ENCODE measurements at places on chromosomes 12 and 14. TPM values are rescaled to one million over a fixed set of nuclear protein-coding genes. Genes with fewer than 3 reads are reported as not detected.

- DNase-seq = no peak
- peak overlapping the region; percentile 82 for H3K27ac ChIP-seq
- peaks cover 29% of the 10 kb centered on the region for H3K36me3 ChIP-seq
Observed at GRCh38 chr14:74713395-74713735, 421 bp downstream of the FCF1 start.

GRCh38 chr12:99976762-99977161, 8.0 kb downstream of the ANKS1B start:
- H3K27me3 ChIP-seq = no peaks in the 10 kb centered on the region
- H3K4me1 ChIP-seq = no peaks in the 10 kb centered on the region
- no peak for DNase-seq
- H3K36me3 ChIP-seq = no peaks in the 10 kb centered on the region

ENDOU gene
- total RNA-seq = not detected

LRRIQ1 gene
- not detected for total RNA-seq

DNA sequence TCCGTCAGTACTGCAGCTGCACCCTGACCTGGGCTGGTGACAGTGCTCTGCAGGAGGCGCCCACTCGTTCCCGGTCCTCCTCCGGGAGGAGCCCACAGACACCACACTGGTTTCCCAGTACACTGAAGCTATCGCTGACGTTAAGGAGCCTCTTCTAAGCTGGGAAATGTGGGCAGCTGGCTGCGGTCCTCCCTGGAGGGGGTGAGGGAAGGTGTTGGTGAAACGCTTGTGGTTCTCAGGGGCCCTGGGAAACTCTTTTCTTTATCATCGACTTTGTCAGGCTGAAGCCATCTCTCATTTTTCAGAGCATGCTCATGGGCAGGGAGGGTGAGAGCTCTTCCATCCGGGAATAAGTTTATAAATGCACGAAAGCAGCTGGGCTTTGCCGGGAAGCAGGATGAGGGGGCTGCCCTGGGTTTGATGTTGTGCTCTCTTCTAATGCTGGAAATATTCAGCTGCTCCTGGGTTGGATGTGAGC, 176.0 kb downstream of the CHST11 start:
- H3K27ac ChIP-seq = no peak overlapping the region
- H3K4me3 ChIP-seq = no peak overlapping the region
- DNase-seq = no peak
- H3K36me3 ChIP-seq = peaks cover 11% of the 10 kb centered on the region
- H3K27me3 ChIP-seq = no peaks in the 10 kb centered on the region

GRCh38 chr12:3990501-3991280, 117.5 kb upstream of the PARP11 start:
- H3K27ac ChIP-seq = no peak overlapping the region
- H3K36me3 ChIP-seq = no peaks in the 10 kb centered on the region
- no peak for DNase-seq
- no peaks in the 10 kb centered on the region for H3K27me3 ChIP-seq
- no peak overlapping the region for H3K4me3 ChIP-seq

GSG1 gene
- total RNA-seq = not detected

MYL2 gene
- not detected for total RNA-seq

GRCh38 chr12:46185686-46186085, 83.2 kb downstream of the SLC38A1 start:
- H3K4me3 ChIP-seq = no peak overlapping the region
- no peak overlapping the region for H3K27ac ChIP-seq
- no peaks in the 10 kb centered on the region for H3K4me1 ChIP-seq
- DNase-seq = no peak

PLXNC1 gene
- total RNA-seq = 0.42 TPM

STXBP6 gene
- total RNA-seq = 0.54 TPM

- no peak for DNase-seq
- H3K4me3 ChIP-seq = no peak overlapping the region
- H3K36me3 ChIP-seq = no peaks in the 10 kb centered on the region
- no peak overlapping the region for H3K27ac ChIP-seq
Observed at GRCh38 chr12:91551927-91552326, 369.3 kb upstream of the DCN start.

GRCh38 chr12:109872-110271, 43.3 kb downstream of the IQSEC3 start:
- no peaks in the 10 kb centered on the region for H3K27me3 ChIP-seq
- peak overlapping the region; percentile 45 for H3K27ac ChIP-seq
- peaks cover 13% of the 10 kb centered on the region for H3K4me1 ChIP-seq
- H3K4me3 ChIP-seq = no peak overlapping the region

NINJ2 gene
- total RNA-seq = 2.6 TPM

DNA sequence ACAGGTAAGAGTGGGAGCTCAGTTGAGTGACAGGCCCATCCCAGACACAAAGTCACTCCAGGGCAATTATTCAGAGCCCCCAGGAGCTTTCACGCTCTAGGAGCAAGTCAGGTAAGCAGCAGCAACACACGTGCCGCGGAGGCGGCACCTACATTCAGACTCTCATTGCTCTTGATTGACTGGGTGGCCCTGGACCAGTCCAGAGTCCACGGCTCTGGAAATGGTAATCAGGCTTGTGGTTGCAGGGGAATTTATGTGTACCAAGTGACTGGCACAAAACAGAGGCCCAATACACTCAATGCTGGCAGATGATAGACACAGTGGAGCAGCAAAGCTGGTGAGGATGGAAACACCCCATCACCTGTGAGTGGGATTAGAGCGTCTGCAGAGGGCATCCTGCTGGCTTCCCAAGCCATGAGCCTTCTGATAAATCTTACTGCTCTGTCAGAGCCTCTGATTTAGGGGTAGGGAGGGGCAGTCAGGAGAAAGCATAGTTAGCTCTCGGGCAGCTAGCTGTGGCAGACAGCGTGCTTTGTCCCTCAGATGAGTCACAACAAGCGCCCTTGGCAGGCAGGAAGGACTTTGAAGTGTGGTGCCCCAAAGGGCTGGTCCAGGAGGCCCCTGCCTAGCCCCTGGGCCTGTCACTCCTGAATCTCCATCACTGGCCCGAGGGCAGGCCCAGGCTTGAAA, 344.7 kb downstream of the CACNA1C start:
- no peaks in the 10 kb centered on the region for H3K27me3 ChIP-seq
- no peaks in the 10 kb centered on the region for H3K4me1 ChIP-seq
- H3K4me3 ChIP-seq = no peak overlapping the region
- no peaks in the 10 kb centered on the region for H3K36me3 ChIP-seq
- DNase-seq = no peak

VPS29 gene
- 117 TPM for total RNA-seq

SALL2 gene
- total RNA-seq = 25.9 TPM

DNA sequence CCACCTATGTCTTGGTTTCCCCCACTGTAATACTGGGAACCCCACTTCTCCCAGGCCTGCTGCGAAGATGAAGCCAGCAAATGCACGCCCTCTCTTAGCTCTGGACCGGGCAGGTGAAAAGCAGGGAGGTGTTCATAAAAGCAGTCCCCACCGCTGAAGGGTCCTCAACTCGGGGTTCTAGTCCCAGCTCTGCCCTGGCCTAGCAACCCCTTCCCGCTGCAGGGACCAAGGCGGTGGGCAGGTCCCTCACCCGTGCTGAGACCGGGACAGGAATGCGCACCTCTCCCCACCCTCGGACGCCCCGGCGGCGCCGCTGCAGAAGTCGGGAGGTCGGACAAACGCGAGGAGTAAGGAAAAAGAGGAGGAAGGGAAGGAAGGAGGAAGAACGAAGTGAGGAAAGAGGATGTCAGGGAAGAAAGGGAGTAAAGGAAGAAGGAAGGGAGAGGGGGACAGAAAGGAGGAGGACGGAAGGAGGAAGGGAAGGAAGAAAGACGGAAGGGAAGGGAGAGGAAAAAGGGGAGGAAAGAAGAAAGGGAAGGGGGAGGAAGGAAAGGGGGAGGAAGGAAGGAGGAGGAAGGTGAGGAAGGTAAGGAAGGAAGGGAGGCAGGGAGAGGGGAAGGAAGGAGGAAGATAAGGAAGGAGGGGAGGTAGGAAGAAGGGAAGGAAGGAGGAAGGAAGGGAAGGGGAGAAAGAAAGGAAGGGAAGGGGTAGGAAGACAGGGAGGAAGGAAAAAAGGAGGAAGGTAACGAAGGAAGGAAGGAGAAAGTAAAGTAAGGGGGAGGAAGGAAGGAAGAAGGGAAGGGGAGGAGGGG, 701 bp downstream of the SPRING1 start:
- H3K27ac ChIP-seq = peak overlapping the region; percentile 62
- peaks cover 16% of the 10 kb centered on the region for H3K36me3 ChIP-seq
- H3K27me3 ChIP-seq = peaks cover 30% of the 10 kb centered on the region

GRCh38 chr12:78143717-78144116, 313.0 kb downstream of the NAV3 start:
- H3K4me1 ChIP-seq = no peaks in the 10 kb centered on the region
- no peak overlapping the region for H3K4me3 ChIP-seq
- H3K27ac ChIP-seq = no peak overlapping the region
- no peaks in the 10 kb centered on the region for H3K36me3 ChIP-seq

DNA sequence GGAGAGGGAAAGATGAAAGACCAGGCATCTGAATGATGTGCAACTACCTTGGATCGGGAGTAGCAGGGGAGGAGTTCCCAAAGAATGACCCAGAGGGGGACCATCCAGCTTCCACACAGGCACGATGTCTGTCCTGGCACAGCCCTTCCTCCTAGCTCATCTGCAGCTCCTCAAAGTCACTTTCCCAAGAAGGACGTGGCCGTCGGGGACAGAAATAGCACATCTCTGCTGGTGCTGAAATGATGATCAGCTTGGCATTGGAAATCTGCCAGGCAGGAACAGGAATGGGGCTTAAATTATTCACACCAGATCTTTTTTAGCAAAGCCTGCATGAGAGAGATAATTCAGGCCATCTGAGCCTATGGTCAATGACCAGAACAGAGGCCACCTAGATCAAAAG, 41.7 kb downstream of the TSPAN11 start:
- H3K27me3 ChIP-seq = peaks cover 77% of the 10 kb centered on the region
- H3K4me3 ChIP-seq = no peak overlapping the region
- no peak overlapping the region for H3K27ac ChIP-seq
- H3K4me1 ChIP-seq = no peaks in the 10 kb centered on the region

GRCh38 chr14:96519970-96520369, 17.8 kb downstream of the PAPOLA start:
- peaks cover 39% of the 10 kb centered on the region for H3K36me3 ChIP-seq
- no peaks in the 10 kb centered on the region for H3K27me3 ChIP-seq
- H3K27ac ChIP-seq = no peak overlapping the region
- no peaks in the 10 kb centered on the region for H3K4me1 ChIP-seq

- H3K27ac ChIP-seq = no peak overlapping the region
- DNase-seq = no peak
- no peaks in the 10 kb centered on the region for H3K36me3 ChIP-seq
- no peaks in the 10 kb centered on the region for H3K27me3 ChIP-seq
Observed at GRCh38 chr12:26452511-26452910, 257.1 kb downstream of the SSPN start.

GRCh38 chr12:65940744-65941143, 116.5 kb downstream of the HMGA2 start:
- no peaks in the 10 kb centered on the region for H3K36me3 ChIP-seq
- H3K27ac ChIP-seq = no peak overlapping the region
- H3K4me1 ChIP-seq = no peaks in the 10 kb centered on the region

- DNase-seq = no peak
- no peak overlapping the region for H3K4me3 ChIP-seq
- peaks cover 11% of the 10 kb centered on the region for H3K27me3 ChIP-seq
- H3K36me3 ChIP-seq = no peaks in the 10 kb centered on the region
- no peak overlapping the region for H3K27ac ChIP-seq
Observed at GRCh38 chr12:96198965-96199364, 4.8 kb downstream of the ELK3 start.

- DNase-seq = no peak
- peaks cover 5% of the 10 kb centered on the region for H3K36me3 ChIP-seq
- H3K4me1 ChIP-seq = peaks cover 5% of the 10 kb centered on the region
- no peak overlapping the region for H3K27ac ChIP-seq
- H3K27me3 ChIP-seq = no peaks in the 10 kb centered on the region
- no peak overlapping the region for H3K4me3 ChIP-seq
Observed at GRCh38 chr12:102461501-102461900, 18.9 kb downstream of the IGF1 start.

DNA sequence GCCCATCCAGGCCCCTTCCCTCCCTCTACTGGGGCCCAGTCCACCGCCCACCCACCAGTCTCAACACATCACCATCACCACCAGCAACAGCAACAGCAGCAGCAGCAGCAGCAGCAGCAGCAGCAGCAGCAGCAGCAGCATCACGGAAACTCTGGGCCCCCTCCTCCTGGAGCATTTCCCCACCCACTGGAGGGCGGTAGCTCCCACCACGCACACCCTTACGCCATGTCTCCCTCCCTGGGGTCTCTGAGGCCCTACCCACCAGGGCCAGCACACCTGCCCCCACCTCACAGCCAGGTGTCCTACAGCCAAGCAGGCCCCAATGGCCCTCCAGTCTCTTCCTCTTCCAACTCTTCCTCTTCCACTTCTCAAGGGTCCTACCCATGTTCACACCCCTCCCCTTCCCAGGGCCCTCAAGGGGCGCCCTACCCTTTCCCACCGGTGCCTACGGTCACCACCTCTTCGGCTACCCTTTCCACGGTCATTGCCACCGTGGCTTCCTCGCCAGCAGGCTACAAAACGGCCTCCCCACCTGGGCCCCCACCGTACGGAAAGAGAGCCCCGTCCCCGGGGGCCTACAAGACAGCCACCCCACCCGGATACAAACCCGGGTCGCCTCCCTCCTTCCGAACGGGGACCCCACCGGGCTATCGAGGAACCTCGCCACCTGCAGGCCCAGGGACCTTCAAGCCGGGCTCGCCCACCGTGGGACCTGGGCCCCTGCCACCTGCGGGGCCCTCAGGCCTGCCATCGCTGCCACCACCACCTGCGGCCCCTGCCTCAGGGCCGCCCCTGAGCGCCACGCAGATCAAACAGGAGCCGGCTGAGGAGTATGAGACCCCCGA, 6.8 kb upstream of the RNU7-1 start:
- H3K4me3 ChIP-seq = peak overlapping the region; percentile 44
- no peak for DNase-seq
- peaks cover 78% of the 10 kb centered on the region for H3K36me3 ChIP-seq
- peak overlapping the region; percentile 92 for H3K27ac ChIP-seq

R3HDM2 gene
- 15.5 TPM for total RNA-seq

RNF212B gene
- total RNA-seq = not detected

DNA sequence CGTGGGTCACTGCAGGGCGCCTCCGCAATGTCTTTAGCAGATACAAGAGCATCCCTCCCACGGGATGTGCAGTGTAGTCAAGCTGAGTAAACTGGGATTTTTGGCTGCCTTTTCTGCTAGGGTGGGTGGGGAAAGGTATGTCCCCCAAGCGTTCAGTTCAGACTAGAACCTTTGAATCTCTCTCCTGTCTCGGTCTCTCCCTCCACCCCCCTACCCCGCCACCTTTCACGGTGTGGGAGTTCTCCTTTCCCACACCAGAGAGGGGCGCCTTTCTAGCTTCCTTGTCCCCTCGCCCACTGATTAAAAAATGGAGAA, 525 bp upstream of the FAR2 start:
- peak overlapping the region; percentile 78 for H3K27ac ChIP-seq
- peak; percentile 21 for DNase-seq
- H3K36me3 ChIP-seq = no peaks in the 10 kb centered on the region
- H3K27me3 ChIP-seq = no peaks in the 10 kb centered on the region
- peaks cover 15% of the 10 kb centered on the region for H3K4me1 ChIP-seq

Data from K562 (cell line).